ENCODE measurements at places on chromosomes 2 and 18.

- no peak for DNase-seq
These were observed 10.8 kb downstream of the RFX8 start for GRCh38 chr2:101463911-101464641.

DNA sequence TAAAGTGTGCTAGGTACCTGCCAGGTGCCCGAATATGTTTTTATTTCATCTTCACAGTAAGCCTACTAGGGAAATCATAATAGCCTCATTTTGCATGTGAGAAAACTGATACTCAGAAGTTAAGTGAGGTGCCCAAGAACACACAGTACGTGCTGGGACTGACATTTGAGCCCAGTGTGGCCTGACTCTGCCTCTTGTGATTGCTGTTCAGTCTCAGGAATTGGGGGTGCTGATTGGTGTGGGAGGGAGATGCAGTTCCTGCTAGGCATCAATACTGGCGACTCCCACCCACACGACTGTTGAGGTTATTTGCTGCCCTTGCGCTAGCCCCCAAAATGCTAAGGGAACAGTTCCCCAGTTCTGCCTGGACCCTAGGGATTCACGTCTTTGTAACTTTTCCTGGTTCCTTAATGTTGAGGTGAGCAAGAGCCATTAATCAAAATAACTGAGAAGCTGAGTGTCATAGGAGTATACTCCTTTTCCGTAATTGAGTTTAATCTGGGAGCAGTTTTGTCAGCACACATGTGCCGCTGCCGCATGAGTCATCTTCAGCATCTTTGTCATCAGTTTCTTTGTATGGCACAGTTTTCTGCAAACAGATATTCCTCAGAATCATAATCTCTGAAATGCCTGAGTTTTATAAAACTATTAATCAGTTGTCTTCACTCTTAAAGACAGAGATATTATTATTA lies 120.7 kb downstream of the NCK2 start:
- no peak for DNase-seq

- DNase-seq = no peak
These were observed 65.7 kb upstream of the CNGA3 start for GRCh38 chr2:98280376-98281102.

GRCh38 chr2:48248251-48248933 lies 281.6 kb upstream of the STON1 start:
- DNase-seq = no peak

- no peak for DNase-seq
These were observed 8.9 kb downstream of the GDF7 start for GRCh38 chr2:20675701-20676352.

DNA sequence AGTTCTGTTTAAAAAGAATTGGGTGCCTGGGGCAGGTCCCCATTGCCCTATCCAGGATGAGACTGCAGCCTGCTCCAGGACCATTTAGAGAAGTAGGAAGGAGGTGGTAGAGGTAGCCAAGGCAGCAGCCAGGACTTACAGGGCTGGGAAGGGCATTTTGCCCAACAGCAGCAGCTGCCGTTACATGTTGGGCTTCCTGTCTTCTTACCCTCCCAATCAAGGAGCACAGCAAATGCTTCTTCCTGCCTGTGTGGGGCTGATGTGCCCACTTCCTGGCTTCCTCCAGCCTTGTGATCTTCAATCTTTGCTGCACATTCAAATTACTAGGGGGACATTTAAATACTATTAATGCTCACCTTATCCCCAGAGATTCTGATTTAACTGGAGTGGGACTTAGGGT lies 112.0 kb downstream of the QPCT start:
- DNase-seq = no peak

GRCh38 chr2:9980520-9980919 lies 29.0 kb downstream of the GRHL1 start:
- no peak for DNase-seq

GRCh38 chr2:71130905-71131244 lies 441 bp downstream of the MPHOSPH10 start:
- DNase-seq = no peak

- DNase-seq = no peak
These were observed 19.5 kb upstream of the RPRM start for GRCh38 chr2:153497938-153498629.

Data from stimulated activated CD4-positive, alpha-beta T cell treated with anti-CD3 and anti-CD28 coated beads, Interleukin-12 subunit alpha, Interleukin-12 subunit beta, amount 100 ng/mL, for 24 hours (primary cell).